CD4-positive, alpha-beta T cell treated with Interleukin-15 for 4 hours (primary cell): ENCODE measurements at places on chromosomes 7 and 10.

DNA sequence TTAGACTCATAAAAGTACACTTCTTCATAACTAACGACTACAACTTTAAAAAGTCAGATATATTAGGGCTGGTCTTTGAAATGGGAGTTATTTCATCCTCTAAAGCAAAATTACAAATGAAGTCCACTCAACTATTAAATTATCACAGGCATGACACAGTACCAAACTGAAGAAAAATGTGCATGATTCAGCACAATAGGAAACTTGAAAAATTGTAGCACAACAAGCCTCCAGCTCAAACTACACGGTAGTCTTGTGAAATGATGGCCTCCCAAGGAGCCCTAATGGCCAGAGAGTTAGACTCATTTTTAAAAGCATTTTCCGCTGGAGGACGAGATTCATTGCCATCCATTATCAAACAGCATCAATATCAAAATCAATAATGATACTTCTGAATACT lies 76.4 kb downstream of the MAGI2 start:
- DNase-seq = no peak

- no peak for DNase-seq
Observed at GRCh38 chr10:103648251-103648635, 154.7 kb downstream of the NEURL1 start.

- DNase-seq = no peak
Observed at GRCh38 chr7:83908526-83908925, 259.6 kb upstream of the SEMA3E start.

DNA sequence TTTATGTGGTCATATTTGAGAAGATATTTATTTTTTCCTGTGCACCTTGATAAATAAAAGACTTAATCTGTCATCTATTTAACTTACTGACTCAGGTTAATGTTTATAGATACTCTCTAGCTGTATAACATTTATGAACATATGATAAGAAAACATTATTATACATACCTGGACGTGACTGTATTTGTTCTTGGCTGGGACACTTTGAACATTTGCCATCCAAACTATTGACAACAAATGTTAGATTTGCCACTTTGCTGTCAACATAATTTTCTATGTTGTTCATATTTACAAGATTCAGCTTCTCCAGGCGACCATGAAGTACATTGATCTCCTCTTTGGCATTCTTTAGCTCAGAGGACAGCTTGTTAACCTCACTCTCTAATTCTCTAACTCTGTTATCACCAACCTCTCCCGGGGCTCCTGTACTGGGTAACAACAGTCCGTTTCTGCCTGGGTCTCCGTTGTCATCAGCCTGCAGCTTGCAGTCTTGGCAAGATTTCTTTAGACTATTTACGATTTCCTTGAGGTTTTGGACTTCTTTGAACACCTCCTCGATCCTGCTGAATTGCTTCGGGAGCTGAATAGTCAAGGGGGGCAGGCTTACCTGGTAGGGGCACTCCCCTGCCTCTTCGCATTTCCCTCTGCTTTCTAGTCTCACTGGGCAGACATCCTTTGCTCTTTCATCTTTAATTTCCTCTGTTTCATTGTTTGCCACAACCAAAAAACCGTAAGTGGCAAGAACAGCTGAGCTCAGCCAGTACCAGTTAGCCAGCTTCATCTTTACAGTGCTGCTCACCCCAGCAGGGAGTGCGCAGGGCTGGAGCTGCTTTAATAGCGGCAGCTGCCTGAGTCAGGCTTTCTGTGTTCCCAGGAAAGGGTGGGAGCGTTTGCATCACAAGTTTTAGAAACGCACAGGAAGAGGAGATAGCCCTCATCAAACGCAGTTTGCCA lies at the start of gene FGL2:
Gene FGL2 (minus strand): TSS at position 807 of the 954 bp plus-strand sequence. CDS start 26 bp downstream, at position 781.
- peak; percentile 44 for DNase-seq

DNA sequence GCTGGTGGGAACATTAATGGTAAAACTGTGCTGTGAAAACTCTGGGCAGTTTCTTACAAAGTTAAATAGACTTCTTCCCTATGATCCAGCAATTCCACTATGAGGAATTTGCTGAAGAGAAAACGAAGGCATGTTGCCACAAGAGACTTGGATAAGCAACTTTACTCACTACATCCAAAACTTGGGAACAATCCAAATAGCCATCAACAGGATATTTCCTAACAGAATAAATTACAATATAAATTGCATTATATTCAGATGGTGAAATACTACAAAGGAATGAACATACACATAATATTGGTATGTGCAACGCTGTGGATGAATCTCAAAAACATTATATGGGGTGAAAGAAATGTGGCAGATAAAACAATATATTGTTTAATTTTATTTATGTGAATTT lies 21.4 kb upstream of the MKI67 start:
- no peak for DNase-seq

DNA sequence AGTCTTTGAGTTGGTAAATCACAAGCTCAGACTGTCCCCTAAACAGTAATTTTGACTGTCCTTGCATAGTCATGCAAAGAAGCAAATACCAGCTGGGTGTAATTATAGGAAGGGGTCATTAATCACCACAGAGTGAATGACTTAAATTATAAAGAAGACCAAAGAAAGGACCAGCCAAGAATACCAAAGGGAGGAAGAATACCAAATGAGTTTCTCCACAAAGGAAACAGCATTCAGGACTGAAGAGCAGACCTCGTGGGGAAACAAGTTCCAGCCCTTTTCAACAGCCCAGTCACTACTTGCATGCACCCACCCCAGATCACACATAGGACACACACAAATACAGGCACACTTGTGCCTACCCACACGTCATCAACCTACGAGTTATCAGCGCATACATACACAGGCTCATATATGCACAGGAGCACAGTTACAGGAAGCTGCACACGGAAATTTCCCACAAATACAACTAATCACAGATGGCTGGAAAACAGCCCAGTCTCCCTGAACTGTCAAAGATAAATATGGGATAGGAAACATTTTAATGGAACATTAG lies 77.6 kb downstream of the DENND2A start:
- no peak for DNase-seq

- DNase-seq = no peak
Observed at GRCh38 chr10:129074939-129075338, 392.1 kb upstream of the MGMT start.

DNA sequence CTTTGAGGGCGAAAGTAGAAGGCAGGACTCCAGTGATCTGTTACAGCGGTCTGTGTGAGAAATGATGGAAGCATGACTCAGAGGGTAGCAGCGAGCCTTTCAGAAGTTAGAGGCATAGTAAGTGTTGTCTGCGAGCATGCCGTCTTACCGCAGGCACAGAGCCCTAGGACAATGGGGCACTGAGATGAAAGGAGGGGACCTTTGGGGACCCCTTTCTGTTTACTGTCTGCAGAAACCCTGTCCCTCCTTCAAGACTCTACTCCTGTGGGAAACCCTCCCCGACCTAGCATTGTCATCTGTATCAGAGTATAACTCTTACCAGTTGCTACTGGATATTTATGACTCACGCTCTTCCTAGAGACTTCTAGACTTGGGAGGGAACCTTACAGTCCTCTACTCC lies 87.2 kb upstream of the AGK start:
- DNase-seq = no peak

DNA sequence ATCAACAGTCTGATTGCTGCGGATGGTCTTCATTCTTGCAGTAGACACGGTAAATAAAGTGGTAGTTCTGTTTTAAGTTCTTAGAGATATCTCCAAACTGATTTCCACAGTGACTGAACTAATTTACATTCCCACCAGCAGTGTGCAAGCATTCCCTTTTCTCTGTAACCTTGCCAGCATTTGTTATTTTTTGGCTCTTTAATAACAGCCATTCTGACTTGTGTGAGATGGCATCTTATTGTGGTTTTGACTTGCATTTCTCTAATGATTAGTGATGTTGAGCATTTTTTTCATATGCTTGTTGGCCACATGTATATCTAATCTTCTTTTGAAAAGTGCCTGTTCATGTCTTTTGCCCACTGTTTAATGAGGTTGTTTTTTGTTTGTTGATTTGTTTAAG lies 30.2 kb upstream of the CXCL12 start:
- DNase-seq = no peak

GRCh38 chr7:118839515-118839914 lies 615.0 kb downstream of the ANKRD7 start:
- no peak for DNase-seq

- no peak for DNase-seq
Observed at GRCh38 chr10:1309617-1310270, 253.6 kb downstream of the WDR37 start.

- DNase-seq = no peak
Observed at GRCh38 chr7:102912742-102913141, at the start of gene LRRC17. Gene LRRC17, plus strand, starts transcription at chr7:102913000. Its CDS starts 20,914 bp downstream, at chr7:102933914.

GRCh38 chr7:123440101-123440548 lies 94.3 kb downstream of the IQUB start:
- no peak for DNase-seq

- DNase-seq = peak; percentile 52
Observed at GRCh38 chr7:142813226-142813625, 41.6 kb upstream of the EPHB6 start.

- DNase-seq = no peak
Observed at GRCh38 chr10:62993121-62993520, 140.0 kb upstream of the NRBF2 start.

- DNase-seq = no peak
Observed at GRCh38 chr7:157760004-157760730, 423.4 kb downstream of the DNAJB6 start.

DNA sequence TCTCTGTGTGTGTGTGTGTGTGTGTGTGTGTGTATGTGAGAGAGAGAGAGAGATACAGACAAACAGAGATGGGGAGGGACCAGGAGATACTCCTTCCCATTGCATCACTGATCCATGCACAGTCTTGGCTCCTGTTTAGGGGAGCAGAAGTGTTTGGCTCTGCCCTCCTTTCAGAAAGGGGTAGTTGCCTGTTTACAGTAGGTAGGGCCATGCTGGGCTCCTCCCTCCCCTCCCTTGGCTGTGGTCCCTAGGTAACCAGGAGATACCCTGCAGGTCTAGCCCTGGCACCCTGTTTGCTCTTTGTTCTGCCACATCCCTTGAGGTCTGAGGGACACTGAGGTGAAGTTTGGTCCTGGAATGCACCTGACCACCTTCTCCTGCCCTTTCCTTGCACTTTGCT lies 95.3 kb downstream of the RAMP3 start:
- no peak for DNase-seq

GRCh38 chr10:19815036-19815730 lies 1.0 kb upstream of the PLXDC2 start:
- DNase-seq = no peak

- no peak for DNase-seq
Observed at GRCh38 chr7:41738336-41738735, 35.4 kb upstream of the INHBA start.

DNA sequence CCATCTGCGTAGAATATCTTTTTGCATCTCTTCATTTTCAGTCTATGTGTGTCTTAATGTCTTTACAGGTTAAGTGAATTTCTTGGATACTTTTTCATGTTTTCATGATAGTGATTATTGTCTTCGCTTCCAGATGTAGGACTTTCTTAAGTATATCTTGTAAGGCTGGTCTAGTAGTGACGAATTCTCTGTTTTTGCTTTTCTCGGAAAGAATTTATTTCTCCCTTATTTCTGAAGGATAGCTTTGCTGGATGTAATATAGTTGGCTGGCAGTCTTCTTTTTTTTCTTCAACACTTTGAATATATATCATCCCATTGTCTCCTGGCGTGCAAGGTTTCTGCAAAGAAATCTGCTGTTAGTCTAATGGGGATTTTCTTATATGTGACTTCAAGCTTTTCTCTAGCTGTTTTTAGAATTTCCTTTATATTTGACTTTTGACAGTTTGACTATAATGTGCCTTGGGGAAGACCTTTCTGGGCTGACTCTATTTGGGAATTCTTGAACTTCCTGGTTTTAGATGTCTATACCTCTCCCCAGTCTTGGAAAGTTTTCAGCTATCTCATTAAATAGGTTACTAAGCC lies 14.3 kb downstream of the GTPBP4 start:
- no peak for DNase-seq

GRCh38 chr7:18041191-18041590 lies 13.5 kb upstream of the PRPS1L1 start:
- no peak for DNase-seq

- no peak for DNase-seq
Observed at GRCh38 chr7:117086788-117087187, 133.5 kb downstream of the ST7 start.

GRCh38 chr7:32631021-32631420 lies 135.7 kb downstream of the AVL9 start:
- no peak for DNase-seq

DNA sequence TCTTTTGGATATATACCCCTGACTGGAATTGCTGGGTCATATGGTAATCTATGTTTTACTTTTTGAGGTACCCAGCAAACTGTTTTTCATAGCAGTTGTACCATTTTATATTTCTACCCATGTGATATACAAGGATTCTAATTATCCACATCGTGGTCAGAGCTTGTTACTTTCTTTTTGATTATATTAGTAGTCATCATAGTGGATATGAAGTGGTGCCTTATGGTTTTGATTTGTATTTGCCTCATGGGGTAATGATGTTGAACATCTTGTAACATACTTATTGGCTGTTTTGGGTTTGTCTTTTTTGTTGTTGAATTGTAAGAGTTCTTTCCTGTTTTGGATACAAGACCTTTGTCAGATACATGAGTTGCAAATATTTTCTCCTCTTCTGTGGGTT lies 51.7 kb downstream of the MAPK8 start:
- DNase-seq = no peak

DNA sequence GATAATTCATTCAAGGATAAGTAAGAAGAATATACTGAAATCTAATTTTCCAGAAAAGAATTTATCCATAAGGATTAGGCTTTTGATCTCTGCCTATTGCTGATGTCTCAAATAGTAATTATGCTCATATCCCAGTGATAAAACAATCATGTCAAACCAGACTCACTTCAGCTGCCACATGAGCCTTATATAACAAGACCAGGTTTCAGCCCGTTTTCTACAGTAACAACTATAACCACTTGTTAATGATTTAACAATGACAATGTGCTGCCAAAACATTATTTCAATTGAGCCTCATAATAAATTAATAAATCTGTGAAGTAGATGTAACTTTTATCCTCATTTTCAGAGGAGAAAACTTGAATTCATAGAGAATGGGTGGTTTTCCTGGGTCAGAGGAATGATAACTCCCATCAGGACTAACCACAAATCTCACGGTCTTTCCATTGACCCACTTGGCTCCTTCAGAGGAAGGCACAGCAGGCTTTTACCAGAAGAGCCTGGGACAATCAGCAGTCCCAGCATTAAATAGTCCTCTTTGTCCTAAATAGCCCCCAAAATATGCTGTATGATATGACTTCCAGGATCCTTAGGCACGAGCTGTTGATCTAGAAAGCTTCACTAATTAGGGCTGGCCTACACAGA lies 42.5 kb upstream of the SLIT1 start:
- DNase-seq = no peak
